Activated naive CD4-positive, alpha-beta T cell treated with anti-CD3 and anti-CD28 coated beads for 36 hours (primary cell): ENCODE measurements at places on chromosomes 7 and 10.

DNA sequence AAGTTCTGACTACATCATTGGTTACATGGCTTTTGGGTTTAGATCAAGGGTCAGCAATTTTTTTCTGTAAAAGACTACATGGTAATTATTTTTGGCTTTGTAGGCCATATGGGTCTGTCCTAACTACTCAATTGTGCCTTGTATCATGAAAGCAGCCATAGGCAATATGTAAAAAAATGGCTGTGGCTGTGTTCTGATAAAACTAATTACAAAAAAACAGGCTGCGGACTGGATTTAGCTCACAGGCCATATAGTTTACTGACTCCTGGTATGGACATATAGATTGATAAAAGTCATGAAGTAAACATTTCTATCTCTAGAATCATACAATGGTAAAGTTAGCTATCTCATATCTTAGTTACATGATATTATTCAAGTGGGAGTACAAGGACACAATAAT lies 375.4 kb downstream of the THSD7A start:
- DNase-seq = no peak

GRCh38 chr7:102081244-102081627 lies 205.4 kb upstream of the SH2B2 start:
- no peak for DNase-seq

GRCh38 chr10:77187376-77187999 lies 450.1 kb downstream of the KCNMA1 start:
- DNase-seq = no peak

GRCh38 chr7:106071999-106072714 lies 40.0 kb downstream of the SYPL1 start:
- no peak for DNase-seq

- no peak for DNase-seq
These were observed 108.3 kb upstream of the TCERG1L start for GRCh38 chr10:131419797-131420196.

DNA sequence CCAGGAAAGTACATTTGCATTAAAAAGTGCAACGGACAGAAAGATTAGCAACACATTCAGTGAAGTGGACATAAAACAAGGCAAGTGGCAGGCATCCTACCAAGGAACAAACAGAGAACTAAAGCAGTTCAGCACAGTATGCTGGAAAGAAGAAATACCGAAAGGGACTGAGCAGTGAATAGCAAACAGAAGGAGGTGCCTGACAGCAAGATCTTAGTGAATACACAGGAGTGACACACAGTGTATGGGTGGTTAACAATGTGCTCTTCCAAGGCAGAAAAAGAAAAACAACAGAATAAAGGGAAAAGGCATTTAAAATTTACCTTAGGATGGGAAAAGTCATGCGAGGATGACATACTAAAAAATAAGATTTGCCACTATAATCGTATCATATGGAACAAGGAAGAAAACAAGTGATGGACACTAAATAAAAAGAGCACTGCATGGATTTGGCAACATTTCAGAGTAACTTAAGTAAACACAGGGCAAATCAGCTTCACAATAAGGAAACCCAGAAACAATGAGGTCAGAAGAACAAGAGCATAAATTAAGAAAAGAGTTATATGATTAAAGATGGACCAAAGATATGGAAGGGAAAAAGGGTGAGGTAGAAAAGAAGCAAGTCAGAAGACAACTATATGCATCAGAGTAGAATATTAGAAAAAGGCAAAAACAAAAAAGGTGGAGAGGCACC lies 29.5 kb downstream of the MEST start:
- no peak for DNase-seq

DNA sequence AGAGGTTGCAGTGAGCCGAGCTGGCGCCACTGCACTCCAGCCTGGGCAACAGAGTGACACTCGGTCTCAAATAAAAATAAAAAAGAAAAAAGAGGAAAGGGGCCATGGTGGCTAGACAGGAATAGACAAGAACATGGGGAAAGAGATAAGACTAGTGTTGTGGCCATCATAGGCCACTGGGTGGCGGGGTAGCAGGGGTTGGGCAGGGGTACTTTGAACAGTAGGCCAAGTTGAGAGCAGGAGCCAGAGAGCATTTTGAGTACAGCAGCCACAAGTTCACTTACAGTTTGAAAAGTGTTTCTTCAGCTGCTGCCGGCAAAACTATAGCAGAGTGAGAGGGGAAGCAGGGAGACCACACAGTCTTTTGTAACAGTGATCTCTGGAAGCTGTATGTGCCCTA lies 656.0 kb downstream of the CNTNAP2 start:
- no peak for DNase-seq

DNA sequence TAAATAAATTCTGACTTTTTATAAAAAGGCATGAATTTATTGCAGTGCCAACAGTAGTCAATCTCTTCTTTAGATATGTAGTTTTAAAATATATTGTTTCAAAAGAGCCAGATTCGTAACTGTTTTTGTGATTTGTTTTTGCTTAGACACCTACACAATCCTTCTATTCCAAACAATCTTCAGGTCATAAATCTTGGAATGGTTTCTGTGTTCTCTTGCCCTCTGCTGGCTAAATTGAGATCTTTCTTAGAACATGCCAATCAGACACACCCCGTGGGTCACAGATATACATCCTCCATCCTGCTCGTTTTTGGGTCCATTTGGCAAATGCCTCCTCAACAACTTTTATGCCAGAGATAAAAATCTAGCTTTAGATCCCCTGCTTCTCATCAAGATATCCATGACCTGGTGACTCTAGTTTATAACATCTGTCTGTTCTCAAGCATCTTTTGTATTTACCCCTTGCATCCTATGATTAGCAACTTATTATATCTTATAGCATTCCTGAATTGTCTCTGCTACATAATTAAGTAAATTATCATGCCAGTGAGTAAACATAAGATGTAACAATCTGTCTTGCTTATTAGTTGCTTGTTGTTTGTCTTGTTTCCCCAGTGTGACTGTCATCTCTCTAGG lies 35.3 kb upstream of the IFRD1 start:
- DNase-seq = no peak

DNA sequence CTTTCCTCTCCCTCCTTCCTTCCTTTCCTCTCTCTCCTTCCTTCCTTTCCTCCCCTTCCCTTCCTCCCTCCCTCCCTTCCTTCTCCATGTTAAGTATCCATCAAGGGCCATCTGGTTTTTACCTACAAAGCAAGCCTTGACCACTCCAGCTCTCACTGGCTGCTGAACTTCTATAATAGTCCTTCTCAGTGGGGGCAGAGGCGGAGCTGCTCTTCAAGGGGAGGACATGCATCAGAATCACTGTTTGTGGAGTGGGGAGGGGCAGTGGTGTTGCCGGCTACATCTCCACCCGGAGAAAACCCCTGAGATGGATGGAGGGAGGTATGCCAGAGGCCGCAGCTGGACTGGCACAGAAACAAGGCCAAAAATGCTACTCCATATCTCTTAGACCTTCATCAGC lies 25.9 kb downstream of the LAMB1 start:
- no peak for DNase-seq

DNA sequence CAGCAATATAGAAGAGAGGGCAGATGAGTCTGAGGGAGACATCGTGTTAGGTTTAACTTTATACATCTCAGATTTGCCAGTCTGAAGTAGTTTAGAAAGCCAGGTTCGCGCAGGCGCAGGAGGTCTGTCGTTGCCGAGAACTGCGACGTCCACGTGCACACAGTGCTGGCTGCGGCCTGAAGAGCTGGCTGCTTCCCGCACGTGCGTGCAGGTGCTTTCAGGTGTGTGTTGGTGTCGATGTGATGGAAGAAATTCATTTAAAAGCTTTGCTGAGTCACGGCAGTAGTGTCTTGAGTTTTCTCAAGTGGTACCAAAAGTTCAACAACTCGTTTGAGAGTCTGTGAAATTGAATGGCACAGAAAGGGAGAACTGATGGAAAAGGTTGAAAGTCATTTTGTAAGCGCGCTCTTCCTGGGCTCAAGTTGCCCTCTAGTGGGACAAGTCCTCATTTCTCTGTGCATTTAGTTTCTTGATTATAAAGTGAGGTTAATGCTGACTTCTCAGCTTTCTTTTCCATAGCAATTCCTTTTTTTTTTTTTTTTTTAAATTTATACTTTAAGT lies 18.6 kb downstream of the WDR37 start:
- no peak for DNase-seq

GRCh38 chr7:22667562-22668239 lies 59.3 kb upstream of the IL6 start:
- no peak for DNase-seq

DNA sequence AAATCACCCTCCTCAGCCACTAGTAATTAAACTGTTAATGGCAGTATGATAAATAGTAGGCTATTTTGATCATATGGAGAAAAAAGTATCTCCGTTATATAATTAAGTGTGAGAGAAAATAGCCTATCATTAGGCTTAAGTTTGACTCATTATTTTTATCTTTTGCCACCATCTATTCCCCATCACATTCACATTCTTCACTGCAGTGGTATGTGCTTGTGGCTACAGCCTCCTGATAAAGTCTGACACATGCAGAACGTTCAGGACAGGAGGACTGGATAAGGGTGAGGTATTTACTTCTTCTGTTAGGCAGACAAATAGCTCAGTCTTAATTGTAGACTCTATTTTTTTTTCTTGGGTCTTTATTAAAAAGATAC lies 5.8 kb downstream of the NEBL start:
- no peak for DNase-seq

GRCh38 chr7:34840176-34840785 lies 182.3 kb downstream of the NPSR1 start:
- DNase-seq = no peak

DNA sequence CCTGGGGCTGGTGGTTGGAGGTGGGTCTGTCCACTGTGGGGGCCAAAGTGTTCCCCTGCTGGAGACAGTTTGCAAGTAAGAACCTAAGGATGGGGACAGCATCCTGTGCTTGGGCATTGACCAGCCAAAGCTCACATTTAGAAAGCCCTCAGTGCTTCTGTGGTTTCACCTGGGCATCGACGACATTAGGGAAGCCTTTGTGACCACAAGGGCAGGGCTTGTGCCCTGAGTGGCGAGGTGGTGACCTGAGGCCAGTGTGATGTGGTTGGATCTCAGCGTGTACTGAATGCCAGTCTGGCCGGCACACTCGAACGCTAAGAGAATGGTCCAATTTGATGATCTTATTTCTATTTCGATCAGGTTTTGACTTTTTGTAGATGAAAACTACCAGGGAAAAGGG lies 32.1 kb upstream of the SH2B2 start:
- no peak for DNase-seq

GRCh38 chr7:113715262-113715661 lies 203.5 kb downstream of the PPP1R3A start:
- DNase-seq = no peak

GRCh38 chr7:70700055-70700940 lies 431.6 kb upstream of the GALNT17 start:
- DNase-seq = no peak

- peak; percentile 80 for DNase-seq
These were observed 121.3 kb downstream of the MYL10 start for GRCh38 chr7:101507791-101508252.

DNA sequence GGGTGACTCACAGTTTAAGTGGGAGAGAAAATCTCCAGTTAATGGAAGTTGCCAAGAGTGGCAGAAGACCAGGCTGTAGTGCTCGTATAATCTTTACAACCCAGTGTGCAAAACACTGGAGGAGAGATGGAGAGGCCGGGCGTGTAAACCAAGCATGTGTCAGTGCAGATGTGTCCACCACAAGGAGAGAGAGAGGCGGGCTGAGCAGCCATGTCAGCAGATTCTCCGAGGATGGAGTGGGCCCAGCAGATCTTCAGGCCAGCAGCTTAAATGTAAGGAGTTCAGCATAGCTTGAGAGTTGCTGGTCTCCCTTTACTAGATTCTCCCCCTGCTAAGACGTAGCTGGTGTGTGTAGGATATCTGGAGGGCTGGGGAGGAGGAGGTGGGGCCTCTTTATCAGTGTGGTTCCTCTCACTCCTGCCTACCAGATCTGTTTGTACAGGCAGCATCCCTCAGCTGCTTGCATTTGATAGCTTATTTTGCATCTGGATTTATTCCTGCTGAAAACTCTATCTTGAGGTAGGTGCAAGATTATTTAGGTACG lies 13.7 kb downstream of the BPGM start:
- no peak for DNase-seq

DNA sequence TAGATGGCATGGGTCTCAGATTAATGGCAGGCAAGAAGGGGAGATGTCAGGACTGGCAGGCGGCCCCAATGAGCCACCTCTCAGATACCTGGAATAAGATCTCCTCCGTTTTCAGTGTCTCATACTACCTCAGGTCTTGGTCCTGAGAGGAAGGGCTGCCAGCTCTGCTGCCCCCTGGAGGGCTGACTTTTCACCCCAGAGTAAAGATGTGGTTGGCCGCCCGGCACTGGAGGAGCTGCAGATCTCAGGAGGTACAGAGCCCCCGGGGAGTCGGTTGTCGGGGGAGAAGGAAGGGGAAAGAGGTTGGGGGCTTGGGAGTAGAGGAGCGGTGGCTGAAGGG lies 642 bp upstream of the COL13A1 start:
- DNase-seq = peak; percentile 61

DNA sequence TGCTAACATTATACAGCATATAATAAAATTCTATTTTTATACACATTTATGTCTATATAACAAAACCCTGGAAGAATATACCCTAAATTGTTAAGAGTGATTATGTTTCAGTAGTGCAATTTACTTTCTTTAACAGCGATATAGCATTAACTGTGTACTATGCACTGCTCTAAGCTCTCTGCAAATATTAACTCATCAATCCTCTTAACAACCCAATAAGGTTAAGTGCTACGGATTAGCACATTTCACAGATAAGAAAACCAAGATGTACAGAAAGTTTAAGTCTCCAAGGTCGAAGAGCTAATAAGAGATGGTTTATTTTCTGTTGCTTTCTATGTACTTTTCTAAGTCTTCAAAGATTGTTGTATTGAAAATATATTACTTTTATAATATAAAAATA lies 95.8 kb downstream of the SEMA3C start:
- DNase-seq = no peak

DNA sequence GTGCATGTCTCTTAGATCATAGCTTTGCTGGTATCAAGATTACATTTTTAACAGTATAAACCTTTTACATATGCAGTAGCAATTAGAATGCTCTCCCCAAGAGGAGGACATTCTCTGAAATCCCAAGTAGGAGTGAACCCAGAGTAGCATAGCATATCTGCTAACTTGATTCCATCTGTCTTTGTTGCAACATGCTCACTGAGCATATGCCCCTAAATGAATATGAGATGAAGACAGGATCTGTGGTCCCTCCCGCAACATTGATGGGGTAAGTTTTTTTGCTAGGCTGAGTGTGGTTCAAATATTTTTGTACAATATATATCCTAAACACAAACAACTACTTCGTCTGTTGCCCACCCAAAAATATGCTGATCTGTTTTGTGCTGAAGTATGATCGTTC lies 534.2 kb upstream of the C7orf33 start:
- no peak for DNase-seq

GRCh38 chr10:59885430-59886134 lies 20.8 kb downstream of the CCDC6 start:
- DNase-seq = peak; percentile 28

GRCh38 chr10:77702166-77702565 lies 64.6 kb upstream of the KCNMA1 start:
- no peak for DNase-seq

DNA sequence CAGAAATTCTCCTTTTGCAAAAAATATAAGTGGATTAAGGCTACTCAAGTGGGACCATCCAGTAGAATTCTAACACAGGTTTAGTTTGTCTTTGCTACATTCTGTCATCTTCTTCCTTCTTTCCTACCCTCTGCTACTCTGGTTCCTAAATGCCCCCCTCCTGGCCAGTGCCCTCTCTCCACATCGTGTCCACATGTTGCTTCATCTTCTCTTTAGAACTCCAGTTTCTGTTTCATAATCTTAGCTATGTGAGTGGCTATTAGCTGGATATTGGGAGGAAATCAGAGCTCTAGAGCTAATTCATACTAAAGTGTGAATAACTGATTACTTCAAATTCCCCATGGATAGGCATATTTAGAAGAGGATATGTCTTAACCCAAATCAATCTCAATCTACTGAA lies 528.5 kb downstream of the LRMDA start:
- DNase-seq = no peak

GRCh38 chr7:75878312-75878768 lies 494 bp upstream of the RHBDD2 start:
- no peak for DNase-seq
